ENCODE measurements at places on chromosomes 1 and 21.

- no peak for DNase-seq
These were observed 33.1 kb downstream of the FOXO6 start for GRCh38 chr1:41394369-41394744.

GRCh38 chr1:63063367-63063766, 259.0 kb upstream of the FOXD3 start:
- no peak for DNase-seq

DNA sequence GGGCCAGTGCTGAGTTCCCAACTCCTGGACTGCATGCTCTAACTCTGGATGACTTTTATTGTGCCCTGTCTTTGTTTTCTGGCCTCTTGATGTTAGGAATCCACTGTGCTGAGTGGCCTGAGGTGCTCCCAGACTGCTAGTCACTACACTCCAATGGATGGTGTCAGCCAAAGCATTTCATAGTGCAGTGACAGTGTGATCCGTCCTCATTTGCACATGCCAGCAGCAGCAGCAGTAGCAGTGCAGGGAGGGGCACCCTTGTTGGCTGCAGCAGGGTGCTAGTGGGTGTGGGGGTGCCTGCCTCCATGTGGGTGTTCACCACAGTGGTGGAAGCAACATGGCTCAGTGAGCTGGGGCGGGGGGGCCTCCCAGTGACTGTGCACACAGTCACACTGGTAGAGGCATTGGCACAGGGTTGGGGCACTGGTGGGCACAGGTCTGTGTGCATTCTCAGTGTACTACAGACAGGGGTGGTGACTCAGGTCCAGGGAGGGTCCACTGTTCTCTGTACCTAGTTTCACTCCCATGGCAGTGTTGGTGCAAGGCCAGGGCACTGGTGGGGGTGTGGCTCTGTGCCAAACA, 214.0 kb downstream of the ZC3H11B start:
- DNase-seq: no peak

DNA sequence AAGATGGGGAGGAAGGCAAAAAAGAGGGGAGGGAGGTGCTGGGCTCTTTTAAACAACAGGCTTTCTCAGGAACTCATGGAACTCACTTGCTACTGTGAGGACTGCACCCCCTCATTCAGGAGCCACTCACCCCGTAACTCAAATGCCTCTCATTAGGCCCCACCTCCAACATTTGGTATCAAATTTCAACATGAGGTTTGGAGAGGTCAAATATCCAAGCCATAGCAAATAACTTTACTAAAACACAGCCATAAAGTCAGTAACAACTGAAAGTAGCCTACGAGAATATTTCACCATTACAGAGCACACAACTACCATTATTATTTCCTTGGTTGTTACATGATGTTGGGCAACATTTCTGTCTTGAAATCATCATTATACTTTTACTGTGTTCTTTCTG, 13.1 kb upstream of the DMRTB1 start:
- DNase-seq: no peak

DNA sequence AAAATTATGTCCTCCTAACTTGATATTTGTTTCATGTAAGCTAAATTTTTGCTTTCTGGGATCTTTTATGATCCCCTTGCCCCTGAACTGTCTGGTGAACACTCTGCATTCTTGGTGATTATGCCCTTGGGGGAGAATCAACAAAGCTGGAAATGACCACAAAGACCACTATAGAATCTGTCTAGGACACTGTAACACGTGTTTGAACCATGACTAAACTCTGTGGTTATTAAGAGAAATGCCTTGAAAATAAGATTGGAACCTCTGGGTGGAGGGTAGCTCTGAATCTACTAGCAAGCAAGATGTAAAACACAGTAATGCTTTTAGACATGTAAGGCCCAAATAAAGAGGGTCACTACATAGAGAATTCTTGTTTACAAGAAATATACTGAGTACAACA, 237.5 kb downstream of the HMCN1 start:
- peak; percentile 86 for DNase-seq

DNA sequence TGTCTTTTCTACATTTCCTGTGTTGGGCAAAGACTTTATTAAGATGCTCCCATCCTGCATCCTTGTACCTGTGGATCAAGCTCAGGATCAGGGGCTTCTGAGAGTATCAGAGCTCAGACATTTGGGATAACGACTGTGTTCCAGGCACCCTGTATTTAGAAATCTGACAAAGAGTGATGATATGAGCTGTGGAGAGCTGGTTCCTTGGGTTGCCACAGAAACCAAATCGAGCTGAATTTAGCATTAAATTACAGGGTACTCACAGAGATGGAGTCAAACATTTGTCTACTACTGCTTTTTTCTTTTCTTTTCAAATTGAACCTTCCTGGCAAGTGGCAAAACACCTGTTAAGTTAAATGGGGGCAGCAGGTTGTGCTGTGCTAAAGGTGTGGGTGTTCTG, 110.6 kb downstream of the XCL2 start:
- DNase-seq: no peak

- DNase-seq: no peak
These were observed 3.0 kb downstream of the SLC27A3 start for GRCh38 chr1:153778051-153778823.

DNA sequence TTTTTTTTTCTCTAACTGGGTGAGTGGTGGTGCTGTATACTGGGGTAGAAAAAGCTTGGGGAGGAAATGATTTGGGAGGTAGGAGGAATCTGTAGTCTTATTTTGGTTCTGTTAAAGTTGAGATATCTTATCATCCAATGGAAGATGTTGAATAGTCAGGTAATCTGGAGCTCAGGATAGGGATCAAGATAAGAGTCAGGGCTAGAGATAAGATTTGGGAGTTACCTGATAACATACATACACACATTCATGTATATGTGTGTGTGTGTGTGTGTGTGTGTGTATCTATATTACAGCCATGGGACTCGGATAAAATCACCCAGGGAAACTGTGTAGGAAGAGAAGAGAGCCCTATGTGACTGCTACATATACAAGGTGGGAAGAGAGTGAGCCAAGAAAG, 8.1 kb downstream of the PCAT6 start:
- no peak for DNase-seq

- peak; percentile 98 for DNase-seq
These were observed 180.0 kb downstream of the ETS2 start for GRCh38 chr21:38985568-38986378.

DNA sequence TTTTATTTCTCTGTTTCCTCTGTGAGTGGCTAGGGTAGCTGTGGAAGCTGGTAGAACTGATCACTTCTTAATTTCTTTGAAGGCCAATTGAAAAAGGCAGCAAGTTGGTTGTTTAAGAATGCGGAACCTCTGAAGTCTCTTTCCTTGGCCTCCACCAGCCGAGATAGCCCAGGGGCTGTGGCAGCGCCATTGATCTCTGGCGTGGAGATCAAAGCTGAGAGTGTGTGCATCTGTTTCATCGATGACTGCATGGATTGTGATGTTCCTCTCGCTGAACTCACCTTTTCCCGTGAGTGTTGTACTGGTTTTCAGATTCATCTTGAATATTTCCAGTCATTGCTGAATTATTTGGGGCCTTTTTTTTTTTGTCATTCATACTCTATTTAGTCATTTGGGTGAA, 97.7 kb downstream of the VPS13D start:
- DNase-seq: no peak

DNA sequence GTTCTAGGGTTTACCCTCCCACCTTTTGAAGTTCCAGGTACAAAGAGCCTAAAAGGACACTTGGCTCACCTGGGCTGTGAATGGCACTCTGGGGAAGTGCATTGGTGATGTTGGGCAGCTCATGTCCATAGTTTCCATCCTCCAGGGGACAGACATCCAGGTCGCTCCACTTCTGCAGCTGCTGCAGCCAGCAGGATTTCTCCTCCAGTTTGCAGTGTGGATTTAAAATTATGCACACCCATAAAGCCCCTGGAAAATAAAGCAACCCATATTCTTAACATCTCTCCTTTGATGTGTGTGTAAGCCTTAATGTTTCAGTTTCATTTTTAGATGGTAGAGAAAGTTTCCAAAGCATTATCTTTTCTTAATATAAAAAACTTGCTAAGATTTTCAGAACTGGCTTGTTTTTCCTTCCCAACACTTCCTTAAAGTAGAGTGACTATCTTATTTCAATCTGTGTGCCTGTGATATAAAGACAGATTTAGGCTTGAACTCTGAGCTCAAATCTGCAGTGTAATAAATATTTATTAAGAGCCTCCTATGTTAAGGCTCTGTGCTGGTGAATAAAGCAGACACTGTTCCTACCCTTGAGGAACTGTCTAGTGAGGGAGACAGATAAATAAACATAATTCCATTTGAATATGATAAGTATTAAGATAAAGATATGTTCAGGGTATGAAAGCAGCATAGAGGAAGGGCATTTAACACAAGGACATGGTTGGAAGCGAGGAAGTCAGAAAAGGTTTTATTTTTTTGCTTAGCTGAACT, 39.1 kb downstream of the UROD start:
- no peak for DNase-seq

DNA sequence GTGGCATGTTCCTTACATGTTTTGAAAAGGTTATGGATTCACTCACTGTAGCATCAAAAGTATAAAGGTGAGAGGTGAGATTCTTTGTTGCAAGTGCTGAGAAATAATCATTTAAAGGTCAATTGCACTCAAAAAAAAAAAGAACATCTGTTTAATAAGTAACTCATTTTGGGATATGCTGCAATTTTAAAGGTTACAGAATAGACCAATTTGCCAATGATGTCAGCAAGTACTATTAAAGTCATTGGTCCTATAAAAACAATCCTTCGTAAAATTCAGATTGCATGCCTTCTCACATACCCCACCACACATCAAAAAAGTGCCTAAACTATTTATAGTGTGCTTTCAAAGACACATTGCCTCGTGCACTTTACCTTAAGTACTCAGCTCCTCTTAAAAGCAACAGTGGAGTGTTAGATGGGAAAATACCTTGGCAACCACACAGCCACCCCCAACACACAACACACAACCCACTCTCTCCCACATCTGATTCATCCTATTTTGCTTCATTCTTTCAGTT, 218.2 kb upstream of the ADGRL2 start:
- peak; percentile 38 for DNase-seq

- DNase-seq: no peak
These were observed 994.3 kb upstream of the ADGRL2 start for GRCh38 chr1:80806431-80806830.

- DNase-seq: peak; percentile 22
These were observed 115.4 kb upstream of the RAB4A start for GRCh38 chr1:229155472-229155871.

DNA sequence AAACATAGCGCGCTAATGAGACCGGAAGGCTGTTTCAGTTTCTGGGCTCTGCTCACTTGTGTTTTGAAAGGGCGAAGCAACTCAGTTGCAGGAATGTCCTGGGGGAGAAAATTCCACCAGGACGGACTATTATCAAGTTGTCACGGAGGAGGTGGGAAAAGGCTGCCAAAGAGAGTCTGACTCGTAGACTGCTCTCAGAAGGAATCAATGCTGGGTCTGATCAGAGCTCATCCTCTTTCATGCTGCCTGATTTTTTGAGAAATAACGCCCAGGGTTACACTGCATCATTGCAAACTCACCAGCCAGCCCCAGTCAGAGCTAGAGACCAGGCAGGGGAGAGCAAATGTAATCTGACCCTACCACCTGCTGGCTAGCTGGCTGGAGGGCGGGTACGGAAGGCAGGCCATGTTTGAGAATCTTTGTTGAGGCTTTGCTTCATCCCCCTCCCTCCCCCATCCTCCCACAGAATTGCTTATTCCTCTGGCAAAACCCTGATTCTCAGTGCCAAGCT, 36.4 kb upstream of the BCL9 start:
- DNase-seq: no peak

DNA sequence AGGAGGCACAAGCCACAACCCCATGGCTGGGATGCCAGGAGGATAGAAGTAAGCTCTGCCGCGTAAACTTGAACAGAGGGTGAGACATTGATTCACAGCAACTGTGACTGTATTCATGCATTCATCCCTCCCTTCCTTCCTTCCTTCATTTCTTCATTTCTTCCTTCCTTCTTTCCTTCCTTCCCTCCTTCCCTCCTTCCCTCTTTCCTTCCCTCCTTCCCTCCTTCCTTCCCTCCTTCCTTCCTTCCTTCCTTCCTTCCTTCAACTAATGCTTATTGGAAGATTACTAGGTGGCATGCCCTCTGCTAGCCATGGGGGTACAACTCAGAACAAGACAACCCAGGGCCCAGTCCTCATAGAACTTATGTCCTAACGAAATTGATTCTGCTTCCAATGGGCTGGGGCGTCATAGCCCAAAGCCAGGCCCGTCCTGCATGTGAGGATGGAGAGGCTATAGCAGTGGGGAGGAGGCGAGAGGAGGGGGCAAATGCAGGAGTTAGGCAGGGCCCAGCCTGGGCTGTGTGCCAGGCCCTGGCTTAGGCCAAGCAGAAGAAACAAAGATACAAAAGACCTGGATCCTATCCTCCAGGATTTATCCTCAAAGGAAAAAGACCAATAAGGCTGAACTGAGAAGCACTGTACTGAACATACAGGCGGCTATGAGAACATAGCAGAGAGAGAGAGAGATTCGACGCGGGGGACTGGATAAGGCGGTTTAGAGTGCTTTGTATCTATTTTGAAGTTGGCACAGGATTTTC, 24.4 kb upstream of the PAXBP1 start:
- DNase-seq: no peak

DNA sequence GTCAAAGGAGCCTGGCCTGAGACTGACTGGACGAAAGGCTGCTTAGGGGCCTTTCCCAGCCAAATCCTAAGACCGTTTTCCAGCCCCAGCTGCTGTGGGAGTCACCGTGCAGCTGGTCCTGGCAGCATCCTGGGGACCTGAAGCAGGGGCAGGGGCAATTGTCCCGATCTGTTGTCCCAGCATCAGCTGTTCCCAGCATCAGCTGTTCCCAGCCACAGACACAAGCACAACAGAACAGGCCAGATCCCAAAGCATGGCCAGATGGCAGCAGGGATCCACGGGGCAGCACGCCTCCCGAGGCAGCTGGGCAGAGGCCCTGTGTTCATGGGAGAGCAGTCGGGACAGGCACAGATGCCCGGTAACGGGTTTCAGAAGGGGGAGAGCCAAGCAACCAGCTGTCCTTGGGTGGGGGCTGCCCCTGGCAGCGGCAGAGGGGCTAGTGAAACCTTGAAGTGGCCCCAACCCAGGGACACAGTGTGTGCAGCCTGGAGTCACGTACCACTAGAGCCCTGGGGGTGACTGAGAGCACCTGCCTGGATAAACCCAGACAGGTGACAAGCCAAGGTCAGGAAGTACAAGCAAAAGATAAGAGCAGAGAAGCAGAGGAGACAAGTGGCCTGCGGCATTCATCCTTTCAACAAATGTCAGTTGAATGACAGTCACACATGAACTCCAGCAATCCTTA, 13.3 kb downstream of the CELA2B start:
- no peak for DNase-seq

DNA sequence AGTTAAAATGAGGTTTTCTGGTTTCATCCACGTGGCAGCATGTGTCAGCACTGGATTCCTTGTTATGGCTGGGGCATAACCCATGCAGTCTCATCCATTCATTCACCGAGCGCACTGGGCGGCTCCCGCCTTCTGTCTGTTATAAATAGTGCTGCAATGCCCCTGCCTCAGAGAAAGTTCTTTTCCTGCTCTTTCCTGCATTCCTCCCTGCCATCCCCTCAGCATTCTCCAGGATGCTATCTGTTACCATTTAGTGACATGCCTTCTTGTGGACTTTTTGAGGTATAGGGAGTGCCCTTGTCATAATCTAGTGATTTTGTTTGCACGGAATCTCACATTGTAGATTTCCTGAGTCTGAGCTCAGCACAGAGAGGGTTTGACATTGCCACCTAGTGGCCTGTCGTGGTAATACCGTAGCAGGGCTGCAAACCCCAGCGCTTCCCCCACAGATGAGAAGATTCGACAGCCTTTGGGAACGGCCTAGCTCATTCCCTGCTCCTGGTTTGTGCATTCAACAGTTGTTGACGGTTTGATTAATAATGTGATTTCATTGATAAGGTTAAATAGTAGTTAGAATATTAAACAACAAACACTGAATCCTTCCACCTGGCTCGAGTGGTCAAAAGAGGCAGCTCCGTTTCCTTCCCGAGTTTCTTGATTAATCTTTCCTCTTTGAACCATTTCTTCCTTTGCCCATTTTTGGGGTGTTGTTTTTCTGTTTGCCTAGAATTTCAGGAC, 46.3 kb downstream of the UMODL1 start:
- peak; percentile 78 for DNase-seq
